Epithelial cell of alveolus of lung (primary cell): ENCODE measurements at places on chromosomes 12 and 14. TPM values are rescaled to one million over a fixed set of nuclear protein-coding genes. Genes with fewer than 3 reads are reported as not detected.

The KRT82 gene
- total RNA-seq: not detected in 2 replicates

The SMCO2 gene
- total RNA-seq: not detected in 2 replicates

The TSPAN19 gene
- total RNA-seq: 0.13 TPM in 1 of 2 replicates, not detected in the other

The CLEC6A gene
- not detected in 2 replicates for total RNA-seq

The NFATC4 gene
- total RNA-seq: 36.1 and 111 TPM in 2 replicates

The SOX5 gene
- total RNA-seq: 5.4 and 12.4 TPM in 2 replicates

The CORO1C gene
- total RNA-seq: 74.1 and 103 TPM in 2 replicates

The CIROP gene
- 0.88 TPM in 1 of 2 replicates, not detected in the other for total RNA-seq

The SLC17A8 gene
- total RNA-seq: not detected in 2 replicates

The OR6C2 gene
- not detected in 2 replicates for total RNA-seq

The IGF1 gene
- total RNA-seq: 0.13 and 0.40 TPM in 2 replicates

The CCDC177 gene
- under 0.01 and 0.16 TPM in 2 replicates for total RNA-seq

The MSI1 gene
- 0.16 and 0.78 TPM in 2 replicates for total RNA-seq

The FGF6 gene
- not detected in 2 replicates for total RNA-seq

The CCDC197 gene
- not detected in 2 replicates for total RNA-seq

The FZD10 gene
- 0.26 and 1.1 TPM in 2 replicates for total RNA-seq

The TBX3 gene
- total RNA-seq: 96.8 and 243 TPM in 2 replicates

The MPHOSPH9 gene
- 19.1 and 35.1 TPM in 2 replicates for total RNA-seq

The AKAP6 gene
- total RNA-seq: 0.39 and 19.8 TPM in 2 replicates
